ENCODE measurements at places on chromosomes 2 and 18.

DNA sequence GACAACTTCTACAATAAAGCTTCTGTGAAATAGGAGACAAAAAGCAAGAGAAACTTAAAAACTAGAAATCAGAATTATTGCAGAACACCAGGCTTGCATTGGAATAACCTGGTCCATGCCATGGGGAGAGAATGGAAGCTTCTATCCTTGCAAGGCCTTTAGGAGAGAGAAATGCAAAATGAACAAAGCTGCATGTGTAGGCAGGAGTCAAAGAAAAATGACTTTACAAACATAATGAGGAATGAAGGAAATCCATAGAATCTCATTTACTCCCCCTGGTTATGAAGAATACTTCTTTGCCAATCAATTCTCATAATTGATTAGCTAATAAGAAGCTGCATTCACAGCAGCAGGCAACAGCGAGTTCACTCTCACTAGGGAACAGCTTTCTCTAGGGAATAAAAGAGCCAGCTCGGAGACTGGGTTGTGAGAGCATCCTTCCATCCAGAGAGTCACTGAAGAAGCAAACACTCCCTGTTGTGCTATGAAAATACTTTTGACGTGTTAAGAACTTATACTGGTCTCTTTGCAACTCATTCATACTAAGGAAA, 235.9 kb upstream of the LRATD1 start:
- DNase-seq, result no peak

GRCh38 chr2:9765611-9766531, 77.4 kb upstream of the TAF1B start:
- no peak for DNase-seq

DNA sequence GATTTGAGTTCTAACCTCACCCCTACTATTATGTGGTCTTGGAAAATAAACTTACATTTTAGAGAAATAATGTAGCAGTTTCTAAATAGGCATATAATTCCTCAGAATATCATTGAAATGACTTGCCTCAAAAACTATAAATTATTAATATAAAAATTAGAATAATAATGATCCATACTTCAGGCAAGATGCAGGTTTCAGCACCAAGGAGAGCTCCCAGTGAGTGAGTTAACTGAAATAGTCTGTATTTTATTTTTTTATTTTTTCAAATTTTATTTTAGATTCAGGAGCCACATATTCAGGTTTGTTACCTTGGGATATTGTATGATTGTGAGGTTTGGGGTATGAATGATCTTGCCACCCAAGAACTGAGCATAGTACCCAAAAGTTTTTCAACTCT, 472.2 kb upstream of the DCC start:
- DNase-seq, result peak; percentile 21

DNA sequence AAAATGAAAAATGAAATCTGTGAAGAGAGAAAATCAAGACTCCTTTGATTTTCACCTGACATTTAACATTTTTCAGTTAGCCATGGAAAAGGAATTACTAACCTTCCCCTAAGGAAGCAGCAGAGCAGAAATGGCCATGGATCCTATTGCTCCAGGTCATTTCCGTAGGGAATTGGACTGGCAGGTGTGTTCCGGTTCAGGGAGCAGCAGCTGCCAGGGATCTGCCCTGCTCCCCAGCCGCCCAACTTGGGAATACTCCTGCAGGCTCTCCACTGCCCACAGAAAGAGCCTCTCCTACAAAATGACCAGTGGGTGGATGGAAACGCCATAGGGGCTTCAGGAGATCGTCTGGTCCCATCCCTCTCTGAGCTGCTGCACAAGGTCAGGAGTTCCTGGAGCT, 86.0 kb upstream of the MAPK4 start:
- no peak for DNase-seq

GRCh38 chr18:37421341-37422077, 144.1 kb downstream of the CELF4 start:
- no peak for DNase-seq

GRCh38 chr18:35215026-35215425, 25.8 kb upstream of the ZNF397 start:
- no peak for DNase-seq

DNA sequence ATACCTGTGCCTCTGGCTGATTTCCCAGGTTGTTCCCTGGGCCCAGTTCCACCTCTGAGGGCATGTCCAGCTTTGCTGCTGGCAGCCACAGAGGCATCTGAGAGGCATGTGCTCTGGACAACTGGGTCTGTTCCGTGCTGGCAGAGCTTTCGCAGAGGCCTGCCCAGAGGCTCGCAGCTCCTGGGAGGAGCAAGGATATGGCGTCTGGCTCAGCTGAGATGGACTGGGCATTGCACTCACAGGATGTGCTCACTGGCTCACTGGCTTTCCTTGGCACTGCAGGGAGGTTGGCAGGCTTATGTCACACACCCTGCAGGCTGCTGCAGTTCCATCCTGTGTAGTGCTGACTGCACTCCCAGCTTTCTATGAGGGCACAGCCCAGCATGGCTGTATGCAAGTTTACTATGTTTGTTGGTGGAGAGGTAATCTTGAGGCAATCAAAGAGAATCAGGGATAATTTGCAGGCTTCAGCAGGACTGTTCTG, 172.3 kb downstream of the PRKCE start:
- DNase-seq, result no peak

DNA sequence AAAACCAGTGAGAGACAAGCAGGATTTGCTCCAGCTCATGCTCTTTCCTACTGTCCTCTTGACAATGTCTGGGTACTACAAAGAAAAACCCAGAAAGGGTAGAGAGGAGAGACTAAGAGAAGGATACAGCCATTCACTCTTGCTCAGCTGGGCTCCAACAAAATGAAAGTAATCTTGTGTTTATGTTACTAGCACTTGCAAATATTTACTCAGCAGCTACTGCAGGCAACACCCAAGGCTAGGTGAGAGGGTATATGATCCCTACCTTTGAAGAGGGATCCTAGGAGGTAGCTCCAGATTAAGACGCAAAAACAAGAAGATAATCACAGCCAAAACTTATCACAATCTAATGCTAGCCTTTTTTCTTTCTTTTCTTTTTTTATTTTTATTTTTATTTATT, 329.6 kb upstream of the ACVR2A start:
- no peak for DNase-seq

GRCh38 chr2:96548558-96549465, 12.3 kb downstream of the ARID5A start:
- DNase-seq, result no peak

GRCh38 chr2:172242961-172243360, 140.3 kb upstream of the DLX2 start:
- no peak for DNase-seq

Data from RKO (cell line).